GM12865 (cell line): ENCODE measurements at places on chromosomes 4 and X.

GRCh38 chrX:103565197-103565596, 20.1 kb upstream of the TCEAL4 start:
- peak; percentile 42 for DNase-seq

DNA sequence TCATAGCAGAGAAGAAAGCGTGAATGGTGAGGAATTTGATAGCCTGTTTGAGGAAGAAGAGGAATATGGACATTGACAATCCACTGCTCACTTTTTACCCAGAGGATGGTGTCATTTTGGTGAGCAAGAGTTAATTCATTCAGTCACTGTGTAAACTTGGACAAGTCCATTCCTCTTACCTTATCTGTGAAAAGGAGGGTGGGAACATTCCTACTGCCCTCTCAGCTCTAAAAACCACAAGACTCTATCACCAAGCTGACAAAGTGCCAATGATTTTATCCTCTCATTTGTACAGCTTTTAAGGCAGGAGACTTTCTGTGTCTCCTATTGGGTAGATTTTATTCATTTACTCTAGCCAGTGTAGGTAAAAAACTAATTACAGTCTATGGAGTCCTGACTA, 103.8 kb downstream of the LUZP4 start:
- DNase-seq, result no peak

- DNase-seq, result no peak
These were observed 356 bp downstream of the FRG1 start for GRCh38 chr4:189941005-189941450.

- DNase-seq, result no peak
These were observed 10.3 kb downstream of the LAP3 start for GRCh38 chr4:17587094-17587822.

- DNase-seq, result no peak
These were observed 107.5 kb upstream of the STIM2 start for GRCh38 chr4:26753187-26753586.

- DNase-seq, result peak; percentile 83
These were observed 4.2 kb upstream of the LEF1 start for GRCh38 chr4:108172753-108173598.

DNA sequence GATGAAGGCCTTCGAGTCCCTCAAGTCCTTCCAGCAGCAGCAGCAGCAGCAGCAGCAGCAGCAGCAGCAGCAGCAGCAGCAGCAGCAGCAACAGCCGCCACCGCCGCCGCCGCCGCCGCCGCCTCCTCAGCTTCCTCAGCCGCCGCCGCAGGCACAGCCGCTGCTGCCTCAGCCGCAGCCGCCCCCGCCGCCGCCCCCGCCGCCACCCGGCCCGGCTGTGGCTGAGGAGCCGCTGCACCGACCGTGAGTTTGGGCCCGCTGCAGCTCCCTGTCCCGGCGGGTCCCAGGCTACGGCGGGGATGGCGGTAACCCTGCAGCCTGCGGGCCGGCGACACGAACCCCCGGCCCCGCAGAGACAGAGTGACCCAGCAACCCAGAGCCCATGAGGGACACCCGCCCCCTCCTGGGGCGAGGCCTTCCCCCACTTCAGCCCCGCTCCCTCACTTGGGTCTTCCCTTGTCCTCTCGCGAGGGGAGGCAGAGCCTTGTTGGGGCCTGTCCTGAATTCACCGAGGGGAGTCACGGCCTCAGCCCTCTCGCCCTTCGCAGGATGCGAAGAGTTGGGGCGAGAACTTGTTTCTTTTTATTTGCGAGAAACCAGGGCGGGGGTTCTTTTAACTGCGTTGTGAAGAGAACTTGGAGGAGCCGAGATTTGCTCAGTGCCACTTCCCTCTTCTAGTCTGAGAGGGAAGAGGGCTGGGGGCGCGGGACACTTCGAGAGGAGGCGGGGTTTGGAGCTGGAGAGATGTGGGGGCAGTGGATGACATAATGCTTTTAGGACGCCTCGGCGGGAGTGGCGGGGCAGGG, 568 bp downstream of the HTT start:
- DNase-seq, result peak; percentile 89

GRCh38 chrX:9867226-9867625, 81.0 kb downstream of the SHROOM2 start:
- DNase-seq, result no peak

DNA sequence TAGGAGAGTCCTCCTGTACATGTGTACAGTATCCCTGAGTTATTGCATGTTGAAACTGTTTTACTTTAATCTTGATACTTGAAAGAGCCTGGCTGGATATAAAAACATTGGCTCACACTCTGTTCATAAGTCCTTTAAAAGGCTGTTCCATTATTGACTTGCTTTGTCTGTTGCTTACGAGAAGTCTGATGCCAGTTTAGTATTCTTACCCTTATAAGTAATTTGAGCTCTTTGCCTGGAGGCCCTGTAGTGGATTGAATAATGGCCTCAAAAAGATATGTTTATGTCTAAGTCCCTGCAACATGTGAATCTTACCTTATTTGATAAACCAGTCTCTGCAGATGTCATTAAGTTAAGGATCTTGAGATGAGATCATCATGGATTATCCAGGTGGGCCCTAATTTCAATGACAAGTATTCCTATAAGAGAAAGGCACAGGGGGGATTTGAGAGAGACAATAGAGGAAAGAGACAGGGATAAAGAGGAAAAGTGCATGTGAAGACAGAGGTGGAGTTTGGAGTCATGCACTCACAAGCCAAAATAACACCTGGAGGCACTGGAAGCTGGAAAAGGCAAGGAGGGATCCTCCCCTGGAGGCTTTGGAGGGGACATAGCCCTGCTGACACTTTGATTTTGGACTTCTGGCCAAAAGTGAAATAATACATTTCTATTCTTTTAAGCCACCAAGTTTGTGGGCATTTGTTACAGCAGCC, 98.1 kb downstream of the IRF2 start:
- no peak for DNase-seq

DNA sequence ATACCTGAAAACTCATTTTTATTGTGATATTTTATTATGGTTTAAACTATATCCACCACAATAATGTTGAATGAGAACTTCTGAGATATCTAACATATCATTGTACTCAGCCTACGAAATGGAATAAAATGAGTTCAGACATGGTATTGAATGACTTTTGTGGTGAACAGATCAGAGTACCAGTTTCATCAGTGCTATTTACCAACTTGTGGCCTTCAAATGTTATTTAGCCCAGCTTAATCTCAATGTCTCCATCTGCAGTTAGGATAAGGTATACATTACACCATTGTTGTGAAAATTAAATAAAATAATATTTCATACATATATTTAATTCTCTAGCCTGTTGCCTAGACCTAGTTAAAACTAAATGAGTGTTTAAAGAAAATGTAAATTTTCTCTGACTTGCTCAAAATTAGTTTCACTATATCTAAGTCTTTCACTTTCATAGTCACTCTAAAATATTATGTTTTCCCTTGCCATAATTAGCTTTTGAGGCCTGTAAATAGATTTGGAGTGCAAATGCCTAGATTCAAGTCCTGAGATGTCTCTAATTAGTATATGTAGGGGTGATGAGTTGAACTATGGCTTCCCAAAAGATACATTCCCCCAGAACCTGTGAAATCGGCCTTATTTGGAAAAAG, 594.2 kb downstream of the STPG2 start:
- DNase-seq, result peak; percentile 2

DNA sequence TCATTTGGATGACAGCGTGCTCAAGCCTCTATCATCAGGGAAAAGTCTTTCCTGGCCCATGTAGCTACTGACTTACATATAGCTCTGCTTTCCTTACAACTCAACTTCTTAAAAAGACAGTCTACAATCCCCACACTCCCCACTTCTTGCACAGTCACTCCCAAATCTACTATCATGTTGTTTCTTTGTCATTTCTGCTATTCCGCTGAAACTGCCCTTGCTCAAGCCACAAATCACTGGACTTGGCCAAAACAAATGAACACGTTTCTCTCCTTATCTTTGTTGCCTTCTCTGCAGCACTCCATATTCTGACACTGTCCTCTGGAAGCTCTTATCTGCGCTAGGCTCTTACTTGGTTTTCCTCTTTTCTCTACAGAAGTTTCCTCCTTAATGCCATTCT, 28.2 kb downstream of the GPRIN3 start:
- no peak for DNase-seq

DNA sequence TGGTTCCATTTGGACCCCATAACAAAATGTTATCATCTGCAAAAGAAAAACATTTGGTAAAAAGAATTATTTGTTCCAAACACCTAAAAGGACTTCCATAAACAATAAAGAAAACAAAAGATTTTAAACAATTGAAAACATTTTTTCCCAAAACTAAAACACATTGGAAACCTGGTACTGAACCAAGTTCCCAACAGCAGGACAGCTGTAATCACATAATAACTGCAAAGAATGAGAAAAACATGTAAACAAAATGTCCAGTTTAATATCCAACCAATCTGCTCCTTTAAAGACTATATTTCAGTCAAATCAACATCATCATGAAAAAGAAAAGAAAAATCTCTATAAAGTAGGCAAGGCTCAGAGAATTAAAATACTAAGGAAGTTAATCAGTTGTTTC, 36.3 kb downstream of the PRDM5 start:
- DNase-seq, result no peak

DNA sequence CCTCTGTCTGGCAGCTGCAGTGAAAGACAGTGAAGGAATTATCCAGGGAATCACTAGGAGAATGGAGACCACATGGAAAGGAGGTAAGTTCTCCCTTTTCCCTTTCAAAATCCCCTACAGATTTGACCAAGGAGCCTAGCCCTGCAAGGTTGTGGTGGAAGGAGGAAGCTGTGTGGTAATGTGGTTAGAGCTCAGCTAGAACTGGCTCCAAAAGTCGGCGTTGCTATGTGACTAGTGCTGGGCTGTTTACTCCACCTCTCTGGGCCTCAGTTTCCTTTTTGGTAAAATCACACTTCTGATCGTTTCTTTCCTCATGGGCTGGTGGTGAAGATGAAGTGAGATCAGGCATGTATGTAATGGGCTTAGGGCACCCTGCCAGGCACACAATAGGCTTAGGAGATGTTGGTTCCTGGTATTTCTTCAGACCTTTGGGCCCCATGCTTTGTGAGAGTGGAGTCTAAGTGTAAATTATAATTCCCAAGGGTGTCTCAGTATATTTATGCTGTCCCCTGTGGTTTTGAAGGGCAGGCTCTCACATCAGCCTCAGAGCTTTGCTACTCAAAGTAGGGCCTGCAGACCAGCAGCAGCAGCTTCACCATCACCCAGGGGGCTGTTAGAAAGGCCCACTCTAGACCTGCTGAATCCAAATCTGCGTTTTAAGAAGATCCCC, 183.7 kb upstream of the BCOR start:
- DNase-seq, result peak; percentile 52

DNA sequence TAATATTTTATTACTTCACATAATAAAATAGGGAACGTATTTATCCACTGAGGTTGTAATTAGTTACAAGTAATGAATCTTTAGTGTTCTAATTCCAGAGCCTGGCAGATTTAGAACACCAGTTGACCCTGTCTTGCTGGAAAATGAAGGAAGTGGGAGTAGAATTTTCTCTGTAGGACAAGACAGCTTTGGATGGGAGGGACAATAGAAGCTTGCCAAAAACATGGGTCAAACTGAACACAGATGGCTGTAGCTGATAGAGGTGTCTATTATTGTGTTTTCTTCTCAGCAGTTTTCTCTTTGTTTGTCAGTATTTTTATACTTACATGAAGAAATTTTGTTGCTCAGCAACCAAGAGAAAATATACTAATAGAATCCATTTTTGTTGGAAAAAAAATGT, 20.2 kb downstream of the FAT4 start:
- no peak for DNase-seq

GRCh38 chrX:97416461-97416860, 532.8 kb downstream of the RPA4 start:
- DNase-seq, result no peak

GRCh38 chr4:98352940-98353339, 91.8 kb downstream of the RAP1GDS1 start:
- no peak for DNase-seq

DNA sequence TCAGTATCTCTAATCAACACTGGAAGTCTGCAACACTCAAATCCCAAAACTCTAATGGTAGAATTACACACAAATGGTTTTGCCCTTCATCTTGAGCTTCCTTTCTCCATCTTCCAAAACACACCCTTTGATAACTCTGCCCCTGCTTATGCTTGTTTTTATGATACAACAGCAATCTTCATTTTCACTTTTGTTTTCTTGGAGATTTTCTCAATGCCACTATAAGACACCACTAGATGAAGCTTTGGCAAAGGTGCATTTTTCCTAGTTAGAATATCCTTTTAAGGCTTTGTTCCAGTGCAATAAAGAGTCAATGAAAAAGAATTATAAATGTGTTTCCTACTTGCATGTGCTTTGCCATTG, 472.4 kb upstream of the NWD2 start:
- no peak for DNase-seq

- no peak for DNase-seq
These were observed 24.3 kb downstream of the OTC start for GRCh38 chrX:38376747-38377146.

DNA sequence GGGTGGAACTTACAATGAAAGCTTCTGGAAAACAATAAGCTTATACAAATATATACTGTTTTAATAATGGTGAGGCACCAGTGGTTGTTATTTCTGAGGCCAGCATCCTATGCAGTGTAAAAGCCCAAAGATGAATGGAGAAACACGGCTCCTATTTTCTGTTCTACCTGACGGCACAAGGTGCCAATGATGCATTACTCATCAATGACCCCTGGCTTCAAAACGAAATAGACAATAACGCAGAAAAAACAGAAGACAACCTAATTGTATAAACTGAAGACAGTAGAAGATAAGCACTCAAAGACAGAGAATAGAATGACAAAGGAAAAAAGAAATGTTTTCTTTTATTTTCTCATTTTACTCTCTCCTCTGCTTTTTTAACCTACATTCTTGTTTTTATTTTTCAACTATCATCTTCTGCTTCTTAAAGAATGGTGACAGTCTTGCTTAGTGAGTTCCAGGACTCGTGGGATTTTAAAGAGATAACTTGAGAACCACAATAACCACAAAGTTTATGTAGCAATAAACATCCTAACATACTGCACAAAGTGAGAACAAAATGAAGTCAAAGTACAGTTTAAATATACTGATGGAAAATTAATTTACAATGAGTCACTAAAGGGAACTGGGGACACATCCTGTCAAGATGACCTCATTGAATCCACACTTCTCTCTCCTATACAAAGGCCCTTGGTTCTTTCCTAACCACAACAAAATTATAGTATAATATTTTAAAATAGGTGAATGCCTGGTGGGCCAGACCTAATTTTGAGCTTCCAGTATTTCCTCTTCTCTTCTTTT, 169.8 kb downstream of the BTC start:
- DNase-seq, result no peak
